Effector CD4-positive, alpha-beta T cell (primary cell): ENCODE measurements at places on chromosomes 5 and 9.

- DNase-seq: no peak
These were observed 34.1 kb upstream of the PSD2 start for GRCh38 chr5:139761501-139761900.

DNA sequence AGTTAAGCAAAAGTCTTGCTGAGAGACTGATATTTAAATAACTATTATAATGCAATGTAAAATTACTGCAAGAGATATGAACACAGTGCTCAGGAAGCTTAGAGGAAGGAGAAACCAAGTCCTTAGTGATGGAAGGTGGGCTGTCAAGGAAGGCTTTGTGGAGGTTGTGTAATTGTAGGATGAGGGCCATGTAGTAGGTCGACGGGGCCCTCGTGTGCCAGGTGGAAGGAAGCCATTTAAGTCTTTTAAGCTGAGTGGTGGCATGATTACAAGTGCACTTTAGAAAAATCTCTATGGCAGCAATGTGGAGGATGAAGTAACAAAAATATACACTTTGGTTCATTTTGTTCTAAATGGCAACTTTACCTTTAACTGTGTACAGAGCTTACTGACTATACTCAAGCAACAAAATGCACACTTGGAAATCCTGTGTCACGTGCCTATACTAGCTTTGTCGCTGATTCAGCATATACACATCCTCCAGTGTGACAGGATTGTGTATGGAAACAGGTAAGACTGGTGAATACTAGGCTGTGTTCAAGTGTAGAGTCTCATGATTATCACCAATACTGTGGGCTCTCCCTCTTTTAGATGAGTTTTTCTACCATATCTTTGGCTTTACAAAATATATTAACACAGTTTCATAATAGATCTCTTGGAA, 78.6 kb downstream of the TMC1 start:
- no peak for DNase-seq

DNA sequence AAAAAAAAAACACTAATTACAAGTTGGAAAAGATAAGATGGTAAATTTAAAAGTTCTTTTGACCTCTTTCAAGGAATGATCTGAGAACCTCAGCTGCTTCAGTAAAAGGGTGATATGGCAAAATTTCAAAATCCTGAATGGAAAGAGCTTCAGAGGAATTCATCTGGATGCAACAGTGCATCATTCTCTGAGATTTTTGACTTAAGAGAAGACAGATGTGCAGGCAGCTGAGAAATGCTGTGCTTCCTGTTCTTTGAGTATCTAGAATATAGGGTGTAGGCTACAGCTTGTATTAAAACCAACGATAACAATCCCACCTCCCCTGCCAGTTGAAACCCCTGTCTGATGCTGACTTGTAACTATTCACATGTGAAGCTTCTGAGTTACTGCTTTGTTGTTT, 6.2 kb downstream of the FRMPD1 start:
- DNase-seq: no peak

- no peak for DNase-seq
These were observed 49.1 kb downstream of the SUSD1 start for GRCh38 chr9:112125951-112126388.

- no peak for DNase-seq
These were observed 4.7 kb downstream of the MYORG start for GRCh38 chr9:34371886-34372466.

DNA sequence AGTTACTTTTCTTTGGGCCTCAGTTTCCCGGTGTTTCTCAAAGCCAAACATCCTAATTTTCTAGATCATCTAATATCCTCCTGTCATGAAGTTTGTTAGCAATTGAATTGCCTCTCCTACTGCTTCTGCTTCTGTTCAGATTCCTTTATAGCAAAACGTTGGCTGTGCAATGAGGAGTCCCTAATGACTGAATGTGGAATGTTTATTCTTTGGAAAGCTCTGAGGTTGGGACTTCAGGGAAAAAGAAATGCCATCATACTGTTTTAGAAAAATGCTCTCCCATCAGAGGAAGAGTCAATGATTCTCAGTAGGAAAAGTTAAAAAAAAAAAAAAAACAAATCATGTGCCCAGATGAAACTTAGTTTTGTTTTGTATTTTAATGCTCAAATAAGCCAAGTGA, 268.7 kb upstream of the PAPPA start:
- no peak for DNase-seq

- DNase-seq: no peak
These were observed 6.4 kb upstream of the JMY start for GRCh38 chr5:79229357-79230174.

- no peak for DNase-seq
These were observed 99.8 kb downstream of the TENT4A start for GRCh38 chr5:6812800-6813731.

GRCh38 chr5:180519098-180519497, 24.9 kb downstream of the CNOT6 start:
- DNase-seq: no peak
